ENCODE measurements at places on chromosomes 6 and 20.

DNA sequence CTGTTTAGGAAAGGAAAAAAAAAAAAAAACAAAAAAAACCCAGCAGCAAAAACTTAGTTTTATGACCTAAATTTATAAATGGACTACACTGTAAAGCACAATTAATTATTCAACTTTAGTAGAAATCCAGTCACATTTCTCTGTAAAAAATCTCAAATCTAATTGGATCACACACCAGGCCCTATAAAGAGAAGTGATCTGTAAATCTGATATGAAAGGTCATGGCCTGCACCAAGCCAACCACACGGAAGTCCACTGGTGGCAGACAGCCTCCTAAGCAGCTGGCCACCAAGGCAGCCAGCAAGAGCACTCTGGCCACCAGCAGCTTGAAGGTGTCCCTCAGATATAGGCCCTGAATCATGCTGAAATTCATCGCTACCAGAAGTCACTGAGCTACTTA lies 131.6 kb downstream of the HFE start:
- no peak for DNase-seq

DNA sequence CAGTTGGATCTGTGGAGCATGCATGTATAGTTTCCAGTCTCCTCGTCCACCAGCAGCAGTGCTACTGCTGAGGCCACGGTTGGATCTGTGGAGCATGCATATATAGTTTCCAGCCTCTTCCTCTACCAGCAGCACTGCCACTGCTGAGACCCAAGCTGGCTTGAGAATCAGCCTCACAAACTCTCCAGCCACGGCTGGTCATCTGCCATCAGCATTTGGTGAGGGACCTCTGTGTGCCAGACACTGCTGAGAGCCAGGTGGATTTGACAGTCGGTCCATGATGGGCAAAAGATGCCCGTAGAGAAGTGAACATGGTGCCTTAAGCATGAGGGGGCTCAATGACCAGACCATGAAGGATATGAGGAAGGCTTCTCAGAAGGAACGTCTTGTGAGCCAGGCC lies 46.4 kb downstream of the SLC9A8 start:
- no peak for DNase-seq

GRCh38 chr20:22555791-22556564 lies 28.4 kb downstream of the FOXA2 start:
- DNase-seq = no peak

GRCh38 chr6:8245726-8246125 lies 143.4 kb upstream of the EEF1E1 start:
- DNase-seq = no peak

- no peak for DNase-seq
These were observed 40.6 kb downstream of the MTFR2 start for GRCh38 chr6:136209496-136209895.

DNA sequence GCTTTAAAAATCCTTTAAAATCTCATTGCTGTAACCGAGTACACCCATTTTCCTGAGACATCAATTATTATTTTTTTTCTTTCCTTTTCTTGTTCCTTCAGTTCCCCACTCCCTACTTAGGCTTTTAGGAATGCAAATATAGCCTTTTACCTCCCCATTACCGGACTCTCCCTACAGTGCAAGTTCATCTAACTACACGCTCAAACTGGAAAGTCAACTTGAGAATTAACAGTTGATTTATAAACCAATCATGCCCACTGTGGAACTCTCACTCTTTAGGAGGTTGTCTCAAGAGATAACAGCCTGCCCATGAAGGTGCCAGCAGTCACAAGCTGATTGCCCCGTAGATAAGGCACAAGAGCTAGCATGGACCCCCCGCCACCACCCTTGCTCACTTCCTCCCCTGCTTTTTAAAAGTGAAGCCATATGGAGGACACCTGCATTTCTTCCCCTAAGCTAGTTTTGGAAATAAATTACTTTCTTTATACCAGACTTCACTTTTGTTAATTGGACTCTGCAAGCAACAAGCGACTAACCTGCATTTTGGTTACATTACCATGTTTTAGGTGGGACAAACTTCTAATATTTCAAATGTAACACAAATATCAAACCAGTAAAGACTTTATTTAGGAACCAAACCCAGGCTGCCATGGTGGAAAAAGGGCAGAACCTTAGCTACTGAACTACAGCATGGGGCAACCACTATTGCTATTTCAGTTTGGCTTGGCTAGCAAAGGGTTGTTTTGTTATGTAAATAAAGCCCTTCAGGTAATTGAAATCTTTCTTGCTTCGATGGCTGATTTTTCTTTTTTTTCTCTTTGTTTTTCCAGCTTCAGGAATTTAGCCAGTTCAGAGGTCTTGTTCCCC lies 34.9 kb downstream of the UBD start:
- DNase-seq = peak; percentile 15

- DNase-seq = no peak
These were observed 855 bp upstream of the GFOD1 start for GRCh38 chr6:13488015-13488895.

- no peak for DNase-seq
These were observed 74.7 kb downstream of the LAMA4 start for GRCh38 chr6:112179631-112180030.

DNA sequence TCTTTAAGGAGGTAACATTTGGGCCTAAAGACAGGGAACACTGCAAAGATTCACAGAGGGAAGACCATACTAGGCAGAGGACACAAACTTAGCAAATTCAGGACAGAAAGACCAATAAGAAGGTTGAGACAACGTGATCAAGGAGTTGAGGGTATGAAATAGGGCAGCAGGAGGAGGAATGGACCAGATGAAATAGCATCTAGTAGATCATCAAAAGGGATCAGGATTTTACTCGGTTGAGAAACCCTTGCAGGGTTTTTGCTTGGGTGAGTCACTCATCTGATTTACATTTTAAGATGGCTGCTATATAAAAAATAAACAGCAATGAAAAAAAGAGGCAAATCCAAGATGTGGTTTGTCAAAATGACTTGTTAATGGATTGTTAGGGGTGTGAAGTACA lies 4.7 kb downstream of the BCLAF1 start:
- no peak for DNase-seq

DNA sequence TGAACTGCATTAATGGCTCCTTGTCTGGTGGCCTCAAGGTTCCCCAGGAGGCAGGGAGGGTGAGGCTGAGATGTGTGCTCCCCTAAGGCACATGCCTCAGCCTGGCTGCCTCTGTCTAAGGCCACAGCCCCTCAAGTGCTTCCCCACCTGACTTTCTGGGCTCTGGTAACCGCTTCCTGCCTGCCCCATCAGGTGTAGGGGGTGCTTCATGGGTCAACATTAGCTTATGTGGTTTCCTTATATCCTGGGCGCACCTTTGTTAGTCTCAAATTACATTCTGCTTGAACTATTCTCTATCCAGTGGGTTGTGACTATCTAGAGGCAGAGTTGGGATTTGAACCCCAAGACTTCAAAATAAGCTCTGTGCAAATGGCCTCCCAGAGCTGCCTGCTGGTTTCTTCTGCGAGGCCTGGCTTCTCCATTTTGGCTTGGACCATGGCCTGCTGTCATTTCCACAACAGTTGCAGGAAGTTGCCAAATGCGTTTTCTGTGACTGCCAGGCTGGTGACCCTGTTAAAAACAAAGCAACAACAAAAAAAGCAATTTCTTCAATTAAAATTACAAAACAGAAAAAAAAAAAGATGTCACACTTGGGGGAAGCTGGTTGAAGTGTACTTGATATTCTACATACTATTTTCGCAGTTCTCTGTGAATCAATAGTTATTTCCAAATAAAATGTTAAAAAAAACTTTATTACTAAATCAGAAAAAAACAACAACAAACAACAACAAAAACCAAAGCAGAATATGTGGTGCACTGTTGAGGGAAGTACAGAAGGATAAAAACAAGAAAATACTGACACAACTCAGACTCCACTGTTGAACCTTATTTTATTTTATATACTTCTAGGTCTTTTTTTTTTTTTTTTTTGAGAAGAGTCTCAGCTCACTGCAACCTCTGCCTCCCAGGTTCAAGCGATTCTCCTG lies 20.0 kb upstream of the ZNFX1 start:
- DNase-seq = no peak

DNA sequence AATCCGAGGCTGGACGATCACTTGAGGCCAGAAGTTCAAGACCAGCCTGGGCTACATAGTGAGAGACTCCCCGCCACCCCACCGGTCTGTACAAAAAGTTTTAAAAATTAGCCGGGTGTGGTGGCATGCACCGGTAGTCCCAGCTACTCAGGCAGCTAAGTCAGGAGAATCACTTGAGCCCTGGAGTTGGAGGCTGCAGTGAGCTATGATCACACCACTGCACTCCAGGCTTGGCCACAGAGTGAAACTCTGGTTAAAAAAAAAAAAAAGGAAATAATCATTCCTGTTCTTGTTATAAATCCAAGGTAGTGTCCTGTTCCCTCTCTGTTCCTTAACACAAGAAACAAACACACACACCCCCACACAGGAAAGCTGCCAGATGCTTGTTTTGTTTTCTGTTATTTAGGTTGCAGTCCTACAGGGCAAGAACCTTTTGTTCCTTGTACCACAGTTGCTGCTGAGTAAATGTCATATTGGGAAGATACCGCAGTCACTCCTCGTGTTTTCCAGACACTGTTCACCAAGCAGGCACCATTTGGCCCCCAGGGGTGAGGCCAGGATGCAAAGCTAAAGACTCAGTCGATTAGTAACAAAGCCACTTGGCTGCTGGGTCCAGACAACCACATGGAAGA lies 28.9 kb downstream of the ASIP start:
- DNase-seq = no peak

- DNase-seq = no peak
These were observed 1.4 kb upstream of the CHD6 start for GRCh38 chr20:41619360-41620100.

DNA sequence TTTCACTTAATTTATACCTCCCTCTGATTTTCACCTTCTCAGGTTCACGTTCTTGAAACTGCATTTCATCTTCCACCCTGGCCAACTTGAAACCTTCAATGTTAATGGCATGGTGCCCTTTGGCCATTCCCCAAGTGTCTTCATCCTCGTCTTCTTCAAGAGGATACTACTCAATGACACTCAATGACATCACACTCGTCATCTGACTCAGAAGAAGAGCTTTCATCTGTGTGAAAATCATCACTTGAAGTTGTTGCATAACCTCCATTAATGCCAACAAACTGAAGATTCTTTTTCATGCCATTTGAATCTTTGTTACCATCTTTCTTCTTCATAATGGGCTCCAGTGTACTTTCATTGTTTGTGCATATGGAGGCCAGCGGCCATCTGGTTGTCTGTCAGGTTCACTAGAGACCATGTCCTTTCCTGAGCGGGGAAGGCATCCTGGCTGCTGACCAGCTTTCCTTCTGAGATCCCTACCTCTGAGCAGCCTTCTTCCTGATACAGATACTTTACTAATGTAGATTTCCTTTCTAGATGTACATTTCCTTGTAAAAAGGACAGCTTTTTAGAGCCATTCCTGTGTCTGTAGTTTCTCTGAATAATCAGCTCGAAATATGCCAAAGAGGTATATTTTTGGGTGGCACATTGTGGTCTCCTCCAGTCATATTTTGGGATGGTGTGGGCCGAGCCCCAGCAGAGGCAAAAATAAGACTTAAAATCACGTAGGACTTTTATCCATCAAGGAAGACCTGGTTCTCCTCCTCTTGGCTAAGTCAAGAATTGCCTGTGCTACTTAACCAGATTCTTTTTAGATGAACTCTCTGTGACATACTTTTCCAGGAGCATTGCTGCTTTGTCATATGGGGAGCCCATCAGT lies 21.3 kb downstream of the TRMT6 start:
- DNase-seq = no peak

DNA sequence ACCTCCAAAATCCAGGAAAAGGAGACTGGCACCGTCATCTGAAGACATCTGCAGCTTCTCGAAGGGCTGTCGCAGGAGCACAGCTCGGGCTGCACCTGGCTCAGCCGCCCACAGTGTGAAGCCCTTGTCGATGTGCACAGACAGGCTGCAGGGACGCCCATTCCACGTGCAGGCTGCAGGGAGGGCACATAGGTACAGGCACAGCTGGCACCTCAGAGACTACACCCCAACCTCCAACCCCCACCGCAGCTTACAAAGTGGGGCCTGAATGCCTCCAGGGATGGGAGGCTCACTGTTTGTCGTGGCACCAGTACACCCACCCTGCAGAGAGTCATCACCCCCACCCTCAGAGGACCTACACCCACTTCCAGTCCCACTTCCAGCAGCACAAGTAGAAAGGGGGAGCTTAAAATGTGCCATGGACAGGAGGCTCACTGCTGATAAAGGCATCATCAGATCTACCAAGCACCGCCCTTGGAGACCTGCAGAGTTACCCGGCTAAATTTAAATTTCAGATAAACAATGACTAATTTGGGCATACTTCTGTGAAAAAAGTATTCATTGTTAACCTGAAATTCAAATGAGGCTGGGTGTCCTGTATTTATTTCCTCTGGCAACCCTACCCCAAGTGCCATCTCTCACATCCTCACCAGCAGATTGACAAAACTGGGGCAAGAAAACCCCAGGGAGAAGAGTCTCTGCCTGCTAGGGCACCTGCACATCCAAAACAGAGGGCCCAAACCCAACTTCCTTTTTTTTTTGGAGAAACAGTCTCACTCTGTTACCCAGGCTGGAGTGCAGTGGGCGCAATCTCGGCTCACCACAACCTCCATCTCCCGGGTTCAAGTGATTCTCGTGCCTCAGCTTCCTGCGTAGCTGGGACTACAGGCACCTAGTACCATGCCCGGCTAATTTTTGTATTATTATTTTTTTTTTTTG lies 7.7 kb upstream of the CDK5RAP1 start:
- no peak for DNase-seq

GRCh38 chr6:30020626-30021025 lies 40.4 kb upstream of the POLR1H start:
- DNase-seq = no peak

DNA sequence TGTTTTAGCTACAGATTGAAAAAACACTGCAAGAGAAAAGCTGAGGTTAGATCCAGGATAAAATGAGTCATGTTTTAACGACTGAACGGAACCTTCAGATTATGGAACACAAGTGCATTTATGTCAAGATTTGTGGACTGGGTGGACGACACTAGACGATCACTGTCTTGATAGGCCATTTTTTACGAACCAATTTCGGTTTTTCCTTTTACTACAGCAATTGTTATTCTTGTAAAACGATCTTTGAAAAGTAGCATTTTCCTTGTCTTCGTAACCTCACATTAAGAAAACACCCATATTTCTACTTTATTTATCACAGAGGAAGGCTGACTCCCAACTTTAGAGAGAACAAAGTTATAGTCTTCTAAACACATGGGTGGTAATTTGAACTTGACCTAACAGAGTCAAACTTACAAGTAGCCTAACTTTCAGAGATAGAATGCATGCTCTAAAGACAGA lies 294.2 kb upstream of the TCF21 start:
- DNase-seq = no peak

GRCh38 chr20:16104783-16105182 lies 468.5 kb downstream of the KIF16B start:
- no peak for DNase-seq

GRCh38 chr6:144619966-144620365 lies 334.8 kb downstream of the UTRN start:
- DNase-seq = no peak

- no peak for DNase-seq
These were observed 241.9 kb downstream of the CD83 start for GRCh38 chr6:14359438-14359837.

GRCh38 chr20:47762699-47763268 lies 22.5 kb downstream of the SULF2 start:
- no peak for DNase-seq

- no peak for DNase-seq
These were observed 44.0 kb upstream of the DDR1 start for GRCh38 chr6:30840084-30840934.

GRCh38 chr20:63004607-63005364 lies 2.0 kb downstream of the BHLHE23 start:
- DNase-seq = no peak

GRCh38 chr20:37353285-37353849 lies 7.4 kb downstream of the SRC start:
- no peak for DNase-seq
